ENCODE measurements at places on chromosomes 13 and 19. TPM values are rescaled to one million over a fixed set of nuclear protein-coding genes. Genes with fewer than 3 reads are reported as not detected.

MEDAG gene
- total RNA-seq = 41.9 TPM

C1QTNF9B gene
- total RNA-seq = 2.0 TPM

DNA sequence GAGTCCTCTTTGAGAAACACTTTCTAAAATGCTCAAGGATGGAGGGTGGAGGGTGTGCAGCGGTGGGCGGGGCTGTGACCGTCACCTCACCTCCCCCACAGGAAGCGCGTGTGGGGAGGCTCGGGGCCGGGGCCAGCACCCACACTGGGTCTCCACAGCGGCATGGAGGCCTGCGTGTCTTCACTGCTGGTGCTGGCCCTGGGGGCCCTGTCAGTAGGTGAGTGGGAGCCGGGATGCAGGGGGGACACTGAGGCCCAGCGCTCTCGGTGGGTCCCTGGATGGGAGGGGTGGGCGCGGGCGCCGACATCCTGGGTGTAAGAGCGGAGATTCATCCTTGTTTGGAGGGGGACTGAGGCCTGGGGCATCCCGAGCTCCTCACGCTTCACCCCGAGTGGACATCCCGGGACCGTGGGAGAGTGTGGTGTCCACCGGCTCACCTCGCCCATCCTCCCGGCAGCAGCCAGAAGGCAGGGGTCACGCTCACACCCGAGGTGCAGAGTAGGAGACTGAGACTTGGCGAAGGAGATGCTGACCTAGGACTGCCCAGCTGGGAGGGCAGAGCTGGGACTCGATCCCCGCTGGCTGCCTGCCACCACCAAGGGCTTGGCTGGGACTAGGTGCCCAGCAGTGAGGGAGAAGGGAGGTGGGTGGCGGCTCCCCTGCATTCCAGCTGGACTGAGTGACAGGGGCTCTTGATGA, at the start of gene GZMM:
GZMM (plus strand) TSS at position 144 of the 699 bp plus-strand sequence; CDS start at position 163, 19 bp downstream.
- no peaks in the 10 kb centered on the region for H3K27me3 ChIP-seq
- no peak within 1 kb of the TSS for H3K27ac ChIP-seq
- H3K4me1 ChIP-seq = no peaks in the 10 kb centered on the region
- H3K4me3 ChIP-seq = peak within 1 kb of the TSS; percentile 46

DNA sequence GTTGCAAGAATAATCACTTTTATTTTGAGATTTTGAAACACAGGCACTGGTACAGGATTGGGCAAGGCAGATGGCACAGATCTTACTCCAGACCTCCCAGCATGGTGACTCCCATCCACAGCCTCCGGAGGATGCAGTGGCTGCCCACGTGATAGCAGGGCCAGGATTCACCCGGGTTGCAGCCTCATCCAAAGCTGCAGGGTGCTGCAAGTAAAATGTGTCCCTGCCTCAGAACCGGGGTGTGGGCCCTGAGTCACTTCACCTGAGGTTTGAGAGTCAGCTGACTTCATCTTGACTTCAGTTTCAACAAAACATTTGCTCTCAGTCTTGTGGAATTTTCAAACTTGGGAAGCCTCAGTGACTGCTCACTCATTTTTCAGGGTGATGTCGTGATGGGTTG, 201.9 kb downstream of the FGF9 start:
- no peak overlapping the region for H3K27ac ChIP-seq
- H3K4me3 ChIP-seq = no peak overlapping the region
- no peak for DNase-seq
- H3K4me1 ChIP-seq = no peaks in the 10 kb centered on the region

Data from heart left ventricle (tissue), 16 donors.